ENCODE measurements at places on chromosomes 13 and 19. TPM values are rescaled to one million over a fixed set of nuclear protein-coding genes. Genes with fewer than 3 reads are reported as not detected.

Gene SOX1
- polyA plus RNA-seq = not detected

Gene ZNF208
- polyA plus RNA-seq = 1.0 TPM

Gene F7
- not detected for polyA plus RNA-seq

Gene CFD
- 6.6 TPM for polyA plus RNA-seq

Gene CDX2
- polyA plus RNA-seq = 0.03 TPM

- no peak overlapping the region for H3K4me3 ChIP-seq
- no peak for DNase-seq
- no peaks in the 10 kb centered on the region for H3K27me3 ChIP-seq
- H3K36me3 ChIP-seq = no peaks in the 10 kb centered on the region
Measured at GRCh38 chr13:46530084-46530935, 22.7 kb upstream of the LRCH1 start.

Gene CLEC17A
- polyA plus RNA-seq = 20.1 TPM

DNA sequence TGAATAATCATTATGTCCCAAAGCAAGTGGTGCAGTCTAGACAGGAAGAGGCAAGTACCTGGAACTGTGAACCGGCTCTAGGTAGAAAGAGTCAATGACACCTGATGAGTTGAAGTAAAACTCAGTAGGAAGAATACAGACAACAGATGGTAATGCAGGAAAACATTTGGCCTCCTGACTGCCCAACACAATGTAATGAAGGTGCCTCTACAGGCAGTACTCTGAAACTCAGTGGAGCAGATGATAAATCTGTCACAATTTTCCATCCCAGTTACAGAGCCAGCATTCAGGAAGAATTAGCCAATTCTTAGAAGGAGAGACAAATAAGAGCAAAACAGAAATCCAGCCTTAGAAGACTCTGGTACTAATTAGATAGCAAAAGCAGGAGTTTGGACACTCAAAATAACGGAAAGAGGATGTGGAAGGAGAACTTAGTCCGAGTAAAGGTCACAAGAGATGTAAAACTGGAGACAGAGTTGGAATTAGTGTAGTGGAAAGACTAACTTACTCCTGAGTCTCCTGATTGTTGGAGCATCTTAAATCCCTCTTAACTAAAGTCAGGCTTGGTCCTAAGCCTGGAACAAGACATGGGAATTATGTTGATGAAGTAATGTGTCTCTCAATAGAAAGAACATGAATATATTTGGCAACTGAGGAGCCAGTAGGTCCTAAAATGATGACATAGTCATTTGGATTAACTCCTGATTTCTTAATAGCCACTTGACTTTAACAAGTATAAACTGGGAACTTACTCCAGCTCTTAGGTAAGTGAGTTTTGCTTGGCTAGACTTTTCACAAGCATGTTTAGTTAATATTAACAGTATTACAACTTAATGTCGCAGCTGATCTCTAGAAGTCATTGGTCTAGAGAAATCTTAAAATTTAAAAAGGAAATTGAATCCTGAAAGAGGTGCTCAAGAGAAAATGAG, 457.3 kb upstream of the MIR17HG start:
- no peaks in the 10 kb centered on the region for H3K4me1 ChIP-seq
- no peak overlapping the region for H3K4me3 ChIP-seq
- H3K27ac ChIP-seq = no peak overlapping the region

GRCh38 chr13:106507560-106508274, 27.7 kb downstream of the EFNB2 start:
- no peak overlapping the region for H3K27ac ChIP-seq
- H3K4me3 ChIP-seq = no peak overlapping the region
- DNase-seq = no peak
- H3K4me1 ChIP-seq = no peaks in the 10 kb centered on the region
- H3K27me3 ChIP-seq = no peaks in the 10 kb centered on the region

GRCh38 chr19:55581145-55581822, 636 bp upstream of the ZNF579 start:
- peak overlapping the region; percentile 88 for H3K27ac ChIP-seq
- H3K36me3 ChIP-seq = peaks cover 28% of the 10 kb centered on the region
- DNase-seq = no peak
- H3K27me3 ChIP-seq = peaks cover 4% of the 10 kb centered on the region
- peak overlapping the region; percentile 62 for H3K4me3 ChIP-seq

Data from spleen (tissue), 13 donors.